ENCODE measurements at places on chromosomes 2 and 18.

GRCh38 chr2:200976710-200977109 lies 13.2 kb upstream of the ORC2 start:
- DNase-seq, result no peak

DNA sequence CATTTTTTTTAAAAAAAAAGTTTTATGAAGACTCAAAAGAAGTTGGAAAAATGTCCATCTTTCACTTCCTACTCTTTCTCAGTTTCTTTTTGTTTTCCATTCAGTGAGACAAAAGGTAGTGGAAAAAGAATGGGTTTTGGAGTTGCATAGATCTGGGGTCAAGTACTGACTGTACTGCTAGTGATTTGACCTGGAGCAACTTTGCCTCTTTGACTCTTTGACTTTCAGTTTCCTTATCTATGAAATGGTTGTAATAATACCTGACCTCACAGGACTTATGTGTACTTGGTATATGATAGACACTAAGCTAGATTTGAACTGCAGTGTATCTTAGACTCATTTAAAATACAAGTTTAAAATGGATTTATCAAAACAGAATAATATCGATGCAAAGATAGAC lies 3.5 kb upstream of the KCNE4 start:
- DNase-seq, result no peak

DNA sequence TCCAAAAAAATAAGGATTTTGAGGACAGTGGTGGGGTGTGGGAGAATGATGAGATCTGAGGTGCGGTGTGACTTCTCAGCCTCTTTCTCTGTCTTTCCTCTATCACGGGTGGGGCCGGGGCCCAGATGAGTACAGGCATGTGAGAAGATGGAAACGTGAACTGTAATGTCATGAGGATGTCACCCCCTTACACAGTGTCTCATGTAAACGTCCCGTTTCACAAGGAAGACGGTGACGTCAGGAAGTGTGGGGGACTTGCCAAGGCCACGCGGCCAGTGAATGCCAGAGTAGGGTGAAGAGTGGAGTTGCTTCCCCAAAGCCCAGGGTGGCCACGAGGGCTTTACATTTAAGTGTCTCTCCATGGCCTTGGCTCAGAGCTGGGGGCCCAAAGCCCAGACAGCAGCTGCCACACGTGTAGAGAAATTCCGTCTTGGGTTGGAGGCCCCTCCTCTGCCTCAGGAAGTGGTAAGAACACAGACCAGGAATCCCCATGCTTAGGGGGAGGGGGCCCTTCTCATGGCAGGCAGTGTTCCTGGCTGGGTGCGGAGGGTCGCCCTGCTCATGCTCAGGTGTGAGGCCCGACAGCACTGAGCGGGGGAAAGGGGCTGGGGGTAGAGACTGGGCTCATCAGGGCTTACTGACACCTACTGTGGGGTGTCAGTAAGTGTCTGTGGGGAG lies 80.9 kb upstream of the SMAD7 start:
- DNase-seq, result no peak

- no peak for DNase-seq
Measured at GRCh38 chr2:240391111-240392051, 44.1 kb upstream of the GPC1 start.

DNA sequence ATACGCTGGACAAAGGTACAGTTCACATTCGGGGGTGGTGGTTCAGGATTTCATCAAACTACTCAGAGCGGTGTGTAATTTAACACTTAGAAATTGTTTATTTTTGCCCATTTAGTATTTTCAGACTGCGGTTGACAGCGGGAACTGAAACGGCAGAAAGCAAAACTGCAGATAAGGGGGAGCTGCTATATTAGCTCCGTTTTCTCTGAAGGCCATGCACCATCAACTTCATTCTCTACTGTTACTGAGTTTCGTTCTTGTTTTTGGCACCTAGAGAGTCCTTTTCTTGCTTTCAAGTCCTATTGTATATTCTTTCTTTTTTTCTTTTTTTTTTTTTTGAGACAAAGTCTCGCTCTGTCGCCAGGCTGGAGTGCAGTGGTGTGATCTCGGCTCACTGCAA lies 121.5 kb upstream of the SP3 start:
- DNase-seq, result no peak

- DNase-seq, result no peak
Measured at GRCh38 chr2:158818511-158818910, 23.4 kb downstream of the DAPL1 start.

DNA sequence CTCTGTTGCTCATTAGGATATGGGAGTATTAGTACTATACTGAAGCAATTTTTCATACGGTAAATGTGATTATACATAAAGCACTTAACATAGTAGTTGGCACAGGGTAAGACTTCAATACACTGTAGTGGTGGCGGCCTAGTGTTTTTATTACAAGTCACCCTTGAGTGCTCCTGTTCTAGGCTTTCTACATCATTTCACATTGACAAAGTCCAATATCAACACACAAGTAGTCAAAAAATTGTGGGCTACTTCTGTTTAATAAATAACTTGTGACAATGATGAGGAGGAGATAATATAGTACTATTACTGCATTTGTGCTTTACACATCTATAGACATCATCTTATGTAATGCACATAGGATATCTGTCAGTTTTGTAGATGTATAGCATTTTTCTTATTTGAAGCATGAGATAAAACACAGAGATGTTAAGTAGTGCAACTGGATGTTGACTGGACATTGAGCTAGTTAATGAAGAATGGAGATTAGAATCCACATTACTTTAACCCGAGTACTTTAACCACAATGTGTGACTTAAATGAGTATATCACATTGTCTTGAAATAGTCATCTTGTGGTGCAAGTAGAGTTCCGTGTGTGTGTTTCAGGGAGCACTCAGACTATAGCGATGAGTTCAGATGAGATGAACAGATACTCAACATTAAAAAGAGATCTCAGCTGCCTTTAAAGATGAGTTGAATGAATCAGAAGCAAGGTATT lies 134.8 kb downstream of the ZNF385B start:
- no peak for DNase-seq

- no peak for DNase-seq
Measured at GRCh38 chr2:113832795-113833290, 57.0 kb upstream of the ACTR3 start.

GRCh38 chr2:238376884-238377391 lies 49.8 kb upstream of the ASB1 start:
- no peak for DNase-seq

GRCh38 chr2:8645176-8645831 lies 36.6 kb upstream of the ID2 start:
- no peak for DNase-seq

DNA sequence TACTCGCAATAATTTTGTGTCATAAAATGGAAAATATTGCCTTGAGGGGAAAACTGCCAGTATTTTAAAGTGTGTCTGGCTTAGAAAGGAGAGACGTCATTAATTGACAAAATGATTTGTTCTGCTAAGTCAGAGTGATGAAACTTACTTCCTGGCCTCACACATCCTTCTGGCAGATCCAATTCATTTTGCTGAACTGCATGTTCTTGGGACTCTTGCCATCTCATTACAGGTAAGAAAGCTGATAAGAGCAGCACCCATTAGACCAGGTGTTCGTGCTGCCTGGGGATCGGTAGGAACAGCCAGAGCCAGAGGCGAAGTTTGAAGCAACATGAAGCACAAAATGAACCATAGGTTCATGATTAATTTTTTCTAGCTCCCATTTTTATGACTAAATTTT lies 38.0 kb downstream of the KCNE4 start:
- no peak for DNase-seq

- no peak for DNase-seq
Measured at GRCh38 chr2:70873541-70873940, 37.9 kb upstream of the CD207 start.

GRCh38 chr2:84459944-84460429 lies 907 bp upstream of the SUCLG1 start:
- no peak for DNase-seq

- no peak for DNase-seq
Measured at GRCh38 chr18:46310675-46311345, 206.6 kb downstream of the HAUS1 start.

DNA sequence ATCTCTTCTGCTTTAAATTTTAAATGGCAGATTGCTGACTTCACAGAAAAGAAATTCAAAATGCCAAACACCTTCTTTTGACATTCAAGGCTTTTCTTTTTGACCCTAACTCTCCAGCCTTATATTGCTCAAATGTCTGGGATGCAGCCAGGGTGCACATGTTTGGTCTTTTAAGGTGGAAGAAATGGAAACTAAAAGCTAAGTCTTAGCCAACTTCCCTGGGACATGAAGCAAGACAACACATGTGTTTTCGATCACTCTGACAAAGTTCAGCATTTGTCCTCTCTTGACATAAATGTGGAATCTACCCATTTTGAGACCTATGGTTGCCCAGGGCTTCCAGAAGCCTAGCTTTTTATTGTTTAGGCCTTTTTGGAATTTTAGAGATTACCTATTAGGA lies 161.6 kb downstream of the RDH14 start:
- no peak for DNase-seq

DNA sequence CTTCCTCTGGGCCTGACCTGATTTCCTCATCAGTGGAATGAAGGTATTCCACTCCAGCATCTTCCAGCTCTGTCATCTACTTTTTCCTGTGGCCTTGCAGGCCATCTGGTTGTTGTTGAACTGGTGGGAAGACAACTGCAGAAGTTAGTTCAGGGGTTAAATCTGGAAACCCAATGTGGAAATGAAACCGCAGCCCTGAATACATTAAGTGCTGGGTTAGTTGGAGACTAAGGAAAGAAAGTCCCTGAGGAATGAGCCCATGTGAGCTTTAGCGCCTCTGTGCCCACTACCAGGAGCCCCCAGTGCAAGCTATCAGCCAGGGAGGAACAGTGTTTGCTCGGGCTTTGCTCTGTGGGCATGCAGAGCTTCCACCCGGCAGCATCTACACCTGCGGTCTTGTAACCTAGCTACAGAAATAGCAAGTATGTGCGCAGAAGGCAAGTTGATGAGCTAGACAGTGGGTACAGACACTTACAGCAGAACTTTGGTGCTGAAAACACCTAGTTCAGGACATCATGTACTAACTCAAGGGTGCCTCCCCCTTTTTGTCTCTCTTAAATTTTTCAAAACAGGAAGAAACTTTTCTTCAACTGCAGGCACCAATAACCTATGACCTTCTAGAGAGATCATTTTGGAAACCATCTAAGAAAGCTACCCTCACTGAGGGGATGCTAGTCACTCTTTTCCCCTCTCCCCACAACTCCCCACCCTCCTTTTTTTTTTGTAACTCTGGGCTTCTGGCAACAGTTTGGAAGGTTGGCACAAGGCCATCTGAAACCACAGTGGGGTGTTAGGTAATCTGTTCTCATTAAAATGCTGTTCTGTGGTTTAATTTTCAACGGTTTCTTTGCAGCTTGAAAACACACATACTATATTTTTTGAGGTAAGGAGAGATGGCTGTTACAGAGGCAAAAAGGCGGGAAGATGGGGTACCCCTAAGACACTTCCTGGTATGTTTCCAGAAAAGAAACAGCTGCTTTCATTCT lies 18.3 kb upstream of the CXCR4 start:
- DNase-seq, result no peak

Data from retina (tissue), 1 donor.